Common myeloid progenitor, CD34-positive (primary cell): ENCODE measurements at places on chromosomes 12 and 14.
A peak's percentile ranks its signal among the peaks of the same experiment; 100 is the strongest.

DNA sequence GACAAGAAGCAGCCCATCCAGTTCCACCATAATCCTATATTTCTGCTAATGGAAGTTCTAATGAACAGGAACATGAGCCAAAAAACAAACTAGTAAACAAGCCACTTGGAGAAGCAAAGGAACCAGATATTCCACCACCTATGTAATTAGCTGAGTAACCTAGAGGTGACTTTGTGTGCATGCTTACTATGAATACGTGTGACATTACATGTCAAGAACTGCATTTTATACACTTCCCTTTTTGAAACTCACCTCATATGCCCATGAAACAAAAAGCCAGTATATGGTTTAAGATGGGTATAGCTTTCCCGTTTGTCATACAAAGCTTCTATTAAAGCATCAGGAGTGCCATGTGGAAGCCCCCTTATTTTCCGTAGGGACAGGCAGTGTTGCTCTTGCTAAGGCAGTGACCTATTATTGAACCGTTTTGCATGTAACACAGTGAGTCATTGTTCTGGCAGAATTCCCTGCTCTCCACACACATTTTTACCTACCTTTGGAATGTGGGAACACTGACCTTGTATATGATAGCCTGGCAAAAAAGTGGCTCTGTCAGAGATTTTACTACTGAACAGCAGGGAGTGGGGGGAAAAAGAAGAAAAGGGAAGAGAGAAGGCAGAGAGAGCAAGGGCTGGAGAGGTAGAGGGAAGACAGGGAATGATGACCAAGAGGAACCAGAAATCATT, 34.8 kb upstream of the FRMD6 start:
- H3K36me3 ChIP-seq: no peaks in the 10 kb centered on the region
- no peak for DNase-seq
- no peak overlapping the region for H3K27ac ChIP-seq
- no peaks in the 10 kb centered on the region for H3K4me1 ChIP-seq
- H3K27me3 ChIP-seq: no peaks in the 10 kb centered on the region

DNA sequence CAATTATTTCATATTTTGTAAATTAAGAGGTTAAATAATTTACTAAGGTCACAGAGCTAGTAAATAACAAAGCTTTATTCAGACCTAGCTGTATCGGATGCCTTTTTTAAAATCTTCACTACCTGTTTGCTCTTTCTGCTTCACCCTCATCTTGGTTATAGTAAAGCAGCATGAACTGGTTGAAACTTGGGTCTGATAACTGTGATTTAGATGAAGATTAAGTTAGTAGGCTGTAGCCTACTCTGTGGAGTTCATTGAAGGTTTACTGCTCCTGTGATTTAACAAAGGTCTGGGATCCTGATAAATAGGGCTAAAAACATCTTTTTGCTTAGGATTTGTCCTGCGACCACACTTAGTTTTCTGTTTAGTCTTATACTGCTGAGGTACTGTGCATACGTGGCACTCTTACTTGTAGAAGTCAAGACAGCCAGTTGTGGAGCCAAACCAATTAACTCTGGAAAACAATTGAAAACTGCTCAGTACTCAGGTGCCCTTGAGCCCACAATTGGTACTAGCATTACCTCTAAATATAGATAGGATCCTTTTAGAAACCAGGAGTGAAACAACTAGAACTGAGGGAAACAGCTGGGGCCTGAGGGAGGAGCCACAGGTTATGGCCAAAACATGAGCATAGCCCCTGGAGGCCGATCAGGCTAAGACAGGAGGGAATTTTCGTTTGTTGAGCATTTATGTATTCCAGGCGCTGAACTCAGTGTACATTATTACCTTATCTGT, 2.3 kb downstream of the SPATS2 start:
- H3K27me3 ChIP-seq: no peaks in the 10 kb centered on the region
- H3K4me1 ChIP-seq: peaks cover 31% of the 10 kb centered on the region
- DNase-seq: peak; percentile 55
- H3K27ac ChIP-seq: no peak overlapping the region

- no peaks in the 10 kb centered on the region for H3K4me1 ChIP-seq
- H3K36me3 ChIP-seq: no peaks in the 10 kb centered on the region
- no peak overlapping the region for H3K27ac ChIP-seq
- no peak overlapping the region for H3K4me3 ChIP-seq
- DNase-seq: no peak
Measured at GRCh38 chr14:89123851-89124250, 293.2 kb downstream of the FOXN3 start.

DNA sequence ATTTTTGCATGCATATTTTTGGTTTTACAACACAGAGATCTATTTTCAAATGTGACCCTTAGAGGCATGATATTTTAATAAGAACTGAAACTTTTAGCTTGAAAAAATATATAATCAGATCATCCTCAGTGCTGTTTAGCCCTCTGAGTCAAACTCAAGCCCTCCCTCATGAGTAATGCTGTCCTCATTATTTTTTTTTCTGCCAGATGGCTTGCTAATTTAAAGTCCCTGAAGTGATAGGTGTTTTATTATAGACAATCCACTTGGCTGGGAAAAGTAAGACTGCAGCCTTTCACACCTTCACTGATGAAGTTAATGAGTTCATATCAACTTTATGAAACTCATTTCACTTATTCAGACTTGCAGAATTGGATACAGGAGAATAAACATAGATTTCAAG, 227.7 kb downstream of the SLC16A7 start:
- H3K27me3 ChIP-seq: no peaks in the 10 kb centered on the region
- H3K27ac ChIP-seq: no peak overlapping the region
- DNase-seq: no peak
- H3K4me1 ChIP-seq: no peaks in the 10 kb centered on the region
